ENCODE measurements at places on chromosomes 3 and 15.

- DNase-seq: no peak
Observed at GRCh38 chr3:102205647-102206046, 229.2 kb upstream of the ZPLD1 start.

- no peak for DNase-seq
Observed at GRCh38 chr3:180306691-180307090, 270.0 kb upstream of the PEX5L start.

- DNase-seq: no peak
Observed at GRCh38 chr3:64459711-64460110, 228.1 kb downstream of the ADAMTS9 start.

DNA sequence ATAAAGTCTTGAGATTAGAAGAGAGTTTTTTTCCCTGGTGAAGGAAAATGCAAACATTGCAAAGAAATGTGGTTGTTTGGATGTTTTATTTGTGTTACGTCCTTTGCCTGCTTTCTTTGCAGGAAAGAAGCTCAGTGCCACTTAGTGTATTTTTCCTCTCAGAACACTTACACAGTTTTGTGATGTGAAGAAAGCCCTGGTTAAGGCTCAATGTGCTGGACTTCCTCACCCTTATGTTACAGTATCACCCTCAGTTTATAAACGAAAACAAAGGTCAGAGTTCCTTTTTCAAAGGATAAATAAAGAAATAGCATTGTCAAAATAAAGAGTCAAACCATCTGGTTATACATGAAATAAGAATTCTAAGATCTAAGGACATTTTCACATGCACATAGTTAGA, 45.9 kb downstream of the RNF13 start:
- DNase-seq: no peak

- DNase-seq: no peak
Observed at GRCh38 chr3:39961230-39961629, 151.8 kb downstream of the MYRIP start.

DNA sequence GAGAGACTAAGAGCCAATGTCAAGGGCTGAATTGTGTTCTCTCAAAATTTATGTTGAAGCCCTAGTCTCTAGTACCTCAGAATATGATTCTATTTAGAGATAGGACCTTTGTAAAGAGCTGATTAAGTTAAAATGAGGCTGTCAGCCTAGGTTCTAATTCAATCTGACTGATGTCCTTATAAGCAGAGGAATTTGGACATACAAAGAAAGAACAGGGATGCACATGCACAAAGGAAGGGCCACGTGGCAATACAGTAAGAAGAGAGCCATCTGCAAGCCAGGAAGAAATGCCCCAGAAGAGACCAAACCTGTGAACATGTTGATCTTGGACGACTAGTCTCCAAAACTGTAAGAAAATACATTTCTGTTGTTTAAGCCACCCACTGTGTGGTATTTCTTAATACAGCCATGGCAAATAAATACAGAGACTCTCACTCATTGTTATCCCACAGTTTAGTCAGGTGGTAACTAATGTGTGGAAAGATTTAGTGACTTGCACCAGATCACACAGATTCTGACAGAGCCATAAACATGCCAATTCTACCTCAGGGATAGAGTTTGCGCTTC, 652.2 kb downstream of the NAALADL2 start:
- no peak for DNase-seq

GRCh38 chr3:161890147-161890625, 393.6 kb downstream of the OTOL1 start:
- DNase-seq: no peak

DNA sequence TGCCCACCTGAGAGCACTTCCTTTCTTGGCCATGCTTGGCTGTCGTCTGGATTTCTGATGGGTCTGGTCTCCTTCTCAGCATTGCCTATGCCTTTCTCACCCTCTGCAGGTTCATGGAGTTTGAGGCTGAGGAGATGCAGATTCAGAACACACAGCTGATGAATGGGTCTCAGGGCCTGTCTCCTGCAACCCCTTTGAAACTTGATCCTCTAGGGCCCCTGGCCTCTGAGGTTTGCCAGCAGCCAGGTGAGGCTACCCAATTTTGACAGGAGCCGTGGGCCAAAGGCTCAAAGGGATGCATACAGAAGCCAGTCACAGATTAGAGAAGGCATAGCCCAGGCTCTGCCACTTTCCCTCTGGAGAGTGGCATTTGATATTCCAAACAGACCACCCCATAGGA, 10.5 kb downstream of the NUTM1 start:
- no peak for DNase-seq

- DNase-seq: no peak
Observed at GRCh38 chr3:46922426-46922825, 44.9 kb downstream of the PTH1R start.

Data from NCI-H1694 treated with DMSO at 0.1 percent for 48 hours (cell line).